ENCODE measurements at places on chromosomes 2 and 18.

- DNase-seq = no peak
These were observed 153.0 kb downstream of the ZFP36L2 start for GRCh38 chr2:43073401-43073825.

GRCh38 chr2:8344144-8345097 is 337.4 kb upstream of the ID2 start:
- DNase-seq = no peak

DNA sequence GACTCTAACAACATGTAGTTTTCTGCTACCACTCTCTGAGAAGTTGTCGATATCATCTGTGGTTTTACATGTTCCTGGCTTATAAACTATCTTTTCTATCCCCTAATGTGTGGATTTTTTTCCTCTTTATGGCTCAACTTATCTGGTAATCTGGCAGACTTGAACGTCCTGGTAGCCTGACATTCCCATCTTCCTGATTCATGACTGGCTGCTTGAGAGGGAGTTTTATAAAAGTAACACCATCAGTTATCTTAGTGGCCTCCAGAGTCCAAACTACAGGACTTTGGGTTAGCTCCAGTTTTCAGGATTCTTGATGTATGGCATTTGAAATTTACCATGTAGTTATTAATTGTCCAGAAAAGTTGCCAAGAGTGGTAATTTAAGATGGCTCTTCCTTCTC is 174.0 kb upstream of the GULP1 start:
- no peak for DNase-seq

DNA sequence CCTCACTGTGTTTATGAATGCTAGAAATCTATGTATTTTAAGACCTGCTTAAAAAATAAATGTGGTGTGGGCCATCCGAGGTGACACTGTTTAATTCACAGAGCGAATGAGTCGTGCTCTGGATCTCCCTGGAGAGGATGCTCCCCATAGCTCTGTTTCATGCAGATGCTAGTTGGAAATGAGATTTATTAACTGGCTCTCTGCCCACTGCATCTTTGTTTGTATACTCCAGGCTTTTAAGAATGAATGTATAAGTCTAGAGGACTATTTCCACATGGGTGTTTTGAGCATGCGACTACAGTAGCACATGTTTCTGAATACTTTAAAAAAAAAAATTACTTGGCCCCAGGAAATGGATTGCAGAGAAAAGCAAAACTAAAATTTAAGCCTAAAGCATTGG is 3.9 kb downstream of the MAPRE2 start:
- no peak for DNase-seq

GRCh38 chr2:16475586-16475985 is 190.0 kb downstream of the CYRIA start:
- no peak for DNase-seq

DNA sequence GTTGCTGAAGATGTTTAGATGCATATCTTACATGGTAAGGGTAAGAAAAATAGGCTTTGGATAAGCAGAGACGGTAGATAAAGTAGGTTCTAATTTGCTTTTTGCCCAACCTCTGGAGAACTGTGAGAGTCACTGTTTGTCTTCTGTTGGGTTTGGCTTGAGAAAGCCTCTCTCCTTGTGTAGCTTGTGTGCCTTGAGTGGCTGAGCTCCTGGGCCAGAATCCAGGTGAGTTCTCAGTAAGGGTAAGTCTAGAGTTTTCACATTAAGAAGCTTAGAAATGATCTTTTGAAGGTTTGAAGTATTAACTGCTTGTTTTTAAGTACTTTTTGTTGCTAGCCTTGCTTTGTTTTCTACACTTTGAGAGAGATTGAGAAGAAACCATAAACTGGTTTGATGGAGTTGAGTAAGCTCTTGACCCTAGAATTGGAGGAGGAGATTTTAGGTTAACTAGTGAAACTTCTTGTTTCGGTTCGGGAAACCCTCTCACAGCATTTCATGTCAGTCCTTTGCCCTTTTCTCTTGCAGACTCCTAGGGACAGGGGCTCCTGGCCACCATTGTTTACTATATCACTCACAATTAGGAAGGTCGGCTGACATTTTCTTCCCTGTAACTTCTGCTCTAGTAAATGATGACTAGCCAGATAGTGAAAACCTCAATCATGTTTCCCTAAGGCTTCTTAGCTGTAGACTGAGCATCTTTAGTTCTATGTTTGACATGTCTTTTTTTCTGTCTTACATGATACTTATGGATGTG is 26.0 kb downstream of the MAP4K4 start:
- no peak for DNase-seq

- no peak for DNase-seq
These were observed 99.8 kb upstream of the NEUROD1 start for GRCh38 chr2:181780047-181780651.

DNA sequence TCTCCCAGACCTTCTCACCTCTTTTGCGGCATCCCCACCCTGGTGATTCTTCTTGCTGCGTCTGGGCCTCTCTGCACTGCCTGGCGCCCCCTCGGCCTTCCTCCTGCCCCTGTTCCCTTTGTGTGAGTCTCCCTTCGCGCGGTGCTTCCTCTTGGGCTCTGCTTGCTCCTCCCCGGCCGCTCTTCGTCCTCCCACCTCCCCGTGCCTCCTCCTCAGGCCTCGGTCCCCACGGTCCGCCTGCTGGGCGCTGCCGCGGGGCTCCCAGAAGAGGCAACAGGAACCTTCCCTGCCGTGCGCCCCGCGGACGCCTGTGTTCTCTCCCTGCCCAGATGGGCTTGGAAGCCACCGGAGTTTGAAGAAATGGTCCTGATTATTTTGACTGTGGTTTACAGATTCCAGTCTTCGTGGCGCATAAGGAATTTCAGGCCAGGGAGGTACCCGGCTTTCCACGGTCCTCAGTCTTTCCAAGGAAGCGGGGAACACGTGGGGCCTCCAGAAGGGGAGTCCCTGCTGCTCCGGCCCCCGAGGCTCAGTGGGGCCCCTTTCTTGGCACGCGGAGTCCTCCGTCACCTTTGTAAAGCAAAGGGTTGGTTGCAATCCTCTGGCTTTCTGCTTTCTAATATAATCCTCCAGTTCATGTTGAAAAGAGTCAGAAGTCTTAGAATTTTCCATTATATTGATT is 13.1 kb downstream of the RNU2-63P start:
- DNase-seq = no peak

DNA sequence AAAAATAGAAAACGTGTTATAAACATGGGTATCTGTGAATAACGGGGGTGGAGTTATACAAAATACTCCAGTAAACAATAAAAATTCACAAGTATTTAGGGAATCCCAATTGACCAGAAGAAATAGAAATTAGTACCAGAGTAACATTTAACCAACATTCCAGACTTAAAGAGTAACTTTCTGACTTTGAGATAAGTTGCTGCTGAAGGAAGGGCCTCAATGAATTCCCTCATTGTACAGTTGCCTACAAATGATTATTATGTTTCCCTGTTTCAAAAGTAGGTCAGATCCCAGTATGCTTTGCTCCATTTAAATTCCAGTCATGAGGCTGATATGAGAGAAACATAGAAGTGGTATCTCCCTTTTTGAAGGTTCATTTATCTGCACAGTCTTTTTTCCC is 88.3 kb upstream of the KCNH7 start:
- DNase-seq = no peak

DNA sequence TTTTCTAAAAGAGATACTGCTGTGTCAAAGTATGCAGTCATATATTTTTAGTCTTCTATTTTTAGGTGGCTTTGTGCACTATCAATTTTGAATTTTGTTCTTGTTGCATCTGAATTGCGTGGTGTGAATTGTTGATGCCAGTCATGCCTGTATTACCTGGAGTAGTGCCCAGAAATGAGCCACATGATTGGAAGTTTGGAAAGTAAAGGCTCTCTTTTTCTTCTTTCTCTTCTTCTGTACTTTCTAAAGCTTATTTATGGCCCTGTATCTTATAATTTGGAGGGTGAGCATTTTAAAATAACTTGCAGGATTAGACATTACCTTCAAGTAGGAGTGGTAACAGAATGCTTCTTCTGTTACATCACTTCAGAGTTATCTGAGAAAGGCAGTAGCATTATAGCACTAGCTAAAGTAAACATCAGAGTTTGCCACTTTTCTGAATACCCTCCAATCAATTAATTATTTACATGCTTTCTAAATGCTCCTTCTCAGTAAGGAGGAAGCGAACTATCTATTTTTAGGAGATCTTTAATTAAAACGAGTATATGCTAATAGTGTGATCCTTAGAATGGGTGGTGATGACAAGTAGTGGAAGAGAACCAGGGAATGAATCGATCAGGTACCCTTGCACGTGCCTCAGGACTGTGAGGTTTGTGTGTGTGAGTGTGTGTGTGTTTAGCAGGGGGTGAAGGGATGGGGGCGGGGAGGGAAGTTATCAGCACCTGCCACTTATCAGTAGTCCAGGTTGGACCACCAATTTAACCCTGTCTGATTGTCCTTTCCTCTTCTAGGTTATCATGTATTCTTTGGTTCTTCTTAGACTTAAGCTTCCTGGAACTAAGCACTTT is 112.5 kb downstream of the MAP3K20 start:
- no peak for DNase-seq

DNA sequence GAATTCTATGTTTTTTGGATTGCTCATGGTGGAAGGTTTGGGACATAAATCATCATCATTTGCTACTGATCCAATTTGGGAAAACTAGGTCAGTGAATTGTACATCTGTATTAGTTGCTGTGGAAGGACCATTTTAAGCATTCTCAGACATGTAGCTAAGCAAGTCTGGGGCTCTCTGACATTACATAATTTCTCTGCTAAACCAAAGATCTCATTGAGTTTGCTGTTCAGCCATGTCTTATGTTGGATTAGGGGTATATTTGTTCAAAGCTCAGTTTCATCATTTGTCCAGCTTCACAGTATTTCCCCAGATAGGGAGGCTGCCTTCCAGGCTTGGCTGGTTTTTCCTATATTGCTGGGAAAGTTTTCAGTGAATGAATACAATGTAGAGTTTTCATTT is 399.7 kb downstream of the MTX2 start:
- no peak for DNase-seq

- no peak for DNase-seq
These were observed 514.4 kb upstream of the HS6ST1 start for GRCh38 chr2:128832946-128833663.

DNA sequence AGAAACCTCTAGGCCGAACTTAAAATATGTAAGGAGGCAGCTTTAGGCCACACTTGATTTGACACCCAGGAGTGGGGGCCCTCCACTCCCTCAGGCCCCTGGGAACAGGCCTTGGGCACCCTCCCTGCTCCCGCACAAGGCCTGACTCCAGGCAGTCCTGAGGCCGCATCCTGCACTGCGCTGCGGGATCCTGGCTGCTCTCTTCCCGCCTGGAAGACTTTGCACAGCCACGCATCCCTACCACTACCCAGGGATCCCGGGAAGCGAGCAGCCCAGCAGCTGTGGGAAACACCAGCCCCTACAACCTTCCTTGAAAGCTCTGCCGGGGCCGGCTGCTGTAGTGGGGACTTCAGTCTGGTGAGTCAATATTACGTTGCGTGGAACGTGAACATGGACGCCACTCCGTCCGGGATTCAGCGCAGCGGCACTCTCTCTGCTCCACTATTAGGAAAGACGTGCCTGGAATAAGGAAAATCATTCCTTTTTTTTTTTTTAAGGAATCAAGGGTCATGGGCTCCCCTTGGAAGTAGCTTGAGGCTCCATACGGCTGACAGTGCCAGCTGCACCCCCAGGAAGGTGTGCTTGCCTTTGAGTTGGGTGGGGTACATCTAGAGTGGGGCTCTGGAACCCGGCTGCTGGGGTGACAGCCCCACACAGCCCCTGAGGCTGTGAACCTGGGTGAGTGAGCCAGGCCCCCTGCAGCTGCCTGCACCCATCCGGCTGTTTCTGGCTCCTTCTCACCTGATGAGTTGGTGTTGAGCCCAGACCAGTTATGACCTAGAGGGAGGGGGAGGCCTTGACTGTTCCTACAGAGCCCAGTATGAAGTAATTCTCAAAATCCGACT is 119.2 kb upstream of the TMEM18 start:
- no peak for DNase-seq

DNA sequence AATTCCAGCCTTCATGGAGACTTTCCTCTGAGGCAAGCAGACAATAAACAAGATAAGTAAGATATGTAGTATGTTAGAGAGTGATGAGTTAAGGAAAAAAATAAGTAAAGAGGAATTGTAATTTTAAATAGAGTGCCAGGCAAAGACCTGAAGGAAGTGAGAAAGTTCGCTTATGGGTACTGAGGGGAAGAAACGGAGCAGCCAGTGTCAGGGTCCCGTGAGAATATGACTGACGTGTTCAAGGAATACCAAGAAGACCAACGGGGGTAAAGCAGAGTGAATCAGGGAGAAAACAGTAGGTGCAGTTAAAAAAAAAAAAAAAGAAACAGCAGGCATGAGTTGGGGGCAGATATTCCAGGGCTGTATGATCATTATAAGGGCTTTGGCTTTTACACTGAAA is 45.1 kb downstream of the ARHGEF33 start:
- DNase-seq = no peak

DNA sequence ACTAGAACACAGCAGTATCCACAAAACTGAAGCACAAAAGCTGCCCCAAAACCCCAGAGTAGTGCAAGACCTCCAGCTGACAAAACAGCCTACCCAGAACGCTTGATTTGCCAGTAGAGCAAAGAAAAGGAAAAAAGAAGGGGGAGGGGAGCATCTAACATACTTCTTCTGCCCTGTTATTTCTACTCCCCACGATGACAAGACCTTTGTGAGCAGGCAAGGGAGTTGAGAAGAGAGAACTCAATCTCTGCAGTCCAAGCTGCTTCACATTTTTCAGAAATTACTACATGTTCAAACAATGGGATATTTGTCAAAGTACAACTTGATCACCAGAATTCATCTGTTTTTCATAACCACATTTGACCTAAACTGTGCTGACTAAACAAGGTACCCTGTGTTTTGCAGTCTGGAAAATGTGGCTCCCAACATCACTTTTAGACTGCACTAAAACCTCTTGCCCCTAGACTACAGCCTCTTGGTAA is 286.7 kb downstream of the EXOC6B start:
- no peak for DNase-seq

DNA sequence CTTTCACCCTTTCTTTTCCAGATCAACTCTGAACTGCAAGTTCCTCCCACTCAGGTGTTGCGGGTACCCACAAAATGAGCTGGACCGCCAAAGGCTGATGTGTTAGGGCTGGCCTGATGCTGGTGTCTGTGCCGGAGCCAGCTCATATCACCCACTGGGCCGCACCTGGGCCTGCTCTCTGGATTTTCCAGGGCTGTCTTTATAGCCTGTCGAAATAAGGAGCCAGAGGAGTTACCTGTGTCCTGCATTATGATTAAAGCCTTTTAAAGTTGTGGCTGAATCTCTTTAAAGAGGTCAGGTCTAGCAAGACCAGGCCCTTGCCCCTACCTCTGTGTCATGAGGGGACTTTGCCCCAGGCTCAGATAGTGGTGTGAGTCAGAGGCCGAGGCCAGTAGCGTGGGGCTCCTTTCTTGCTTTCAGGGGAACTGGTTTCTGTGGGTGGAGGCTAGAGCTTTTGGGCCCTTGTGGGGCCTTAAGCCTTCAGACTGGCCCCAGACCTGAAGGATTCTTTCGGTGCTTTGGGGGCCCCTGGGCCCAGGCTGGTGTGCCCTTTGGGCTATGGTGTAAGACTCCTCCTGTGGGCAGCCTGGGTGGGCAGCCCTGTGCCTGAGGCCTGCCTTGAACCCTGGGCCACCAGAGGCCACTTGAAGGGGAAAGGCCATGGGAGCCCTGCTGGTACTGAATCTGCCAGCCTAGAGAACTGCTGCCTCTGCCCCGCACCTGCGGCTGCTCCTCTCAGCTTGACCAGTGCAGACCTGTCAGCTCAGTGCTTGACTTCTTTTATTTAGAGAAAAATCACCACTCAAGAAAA is 21.3 kb downstream of the OTOF start:
- no peak for DNase-seq

GRCh38 chr18:62069556-62069955 is 117.3 kb downstream of the PIGN start:
- no peak for DNase-seq

- DNase-seq = no peak
These were observed 40.8 kb downstream of the PROKR1 start for GRCh38 chr2:68684197-68684596.

- no peak for DNase-seq
These were observed 648 bp upstream of the LYPD6B start for GRCh38 chr2:149037851-149038250.
